ENCODE measurements at places on chromosomes 6 and 20.

DNA sequence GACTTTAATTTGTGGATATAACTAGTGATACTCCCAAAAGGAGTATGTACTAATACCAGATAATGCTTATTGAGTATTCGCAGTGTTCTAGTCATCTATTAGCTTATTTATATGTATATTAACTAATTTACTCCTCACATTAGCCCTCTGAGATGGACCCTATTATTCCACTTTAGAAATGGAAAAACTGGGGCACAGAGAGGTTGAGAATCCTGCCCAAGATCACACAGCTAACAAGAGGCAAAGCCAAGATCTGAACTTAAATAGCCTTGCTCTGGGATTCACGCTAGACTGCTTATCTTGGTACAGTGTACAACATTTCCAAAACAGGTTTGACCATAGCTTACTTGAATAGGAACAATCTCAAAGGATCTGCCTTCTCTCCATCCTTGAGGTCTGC, 8.5 kb upstream of the SPO11 start:
- DNase-seq, result no peak

- DNase-seq, result no peak
These were observed 19.6 kb upstream of the FNDC1 start for GRCh38 chr6:159149641-159150040.

DNA sequence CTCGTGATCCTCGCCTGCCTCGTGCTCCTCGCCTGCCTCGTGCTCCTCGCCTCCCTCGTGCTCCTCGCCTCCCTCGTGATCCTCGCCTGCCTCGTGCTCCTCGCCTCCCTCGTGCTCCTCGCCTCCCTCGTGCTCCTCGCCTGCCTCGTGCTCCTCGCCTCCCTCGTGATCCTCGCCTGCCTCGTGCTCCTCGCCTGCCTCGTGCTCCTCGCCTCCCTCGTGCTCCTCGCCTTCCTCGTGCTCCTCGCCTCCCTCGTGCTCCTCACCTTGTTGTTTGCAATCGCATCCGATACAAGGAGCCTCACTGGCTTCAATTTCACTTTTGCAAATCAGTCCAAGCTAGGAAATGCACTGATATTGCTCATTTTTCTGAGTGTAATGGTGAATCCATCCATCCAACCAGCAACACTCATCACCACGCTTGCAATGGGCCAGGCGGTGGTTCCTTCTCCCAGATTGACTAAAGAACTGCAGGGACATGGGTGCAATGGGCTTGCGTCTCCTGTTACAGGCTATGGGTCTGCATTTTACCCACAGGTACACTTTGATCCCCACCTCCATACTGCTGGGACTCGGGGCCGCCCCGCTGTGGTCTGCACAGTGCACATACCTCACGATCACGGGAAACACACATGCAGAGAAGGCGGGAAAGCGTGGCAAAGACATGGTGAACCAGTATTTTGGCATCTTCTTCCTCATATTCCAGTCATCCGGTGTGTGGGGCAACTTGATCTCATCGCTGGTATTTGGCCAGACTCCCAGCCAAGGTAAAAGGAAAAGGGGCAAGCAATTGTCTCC, 4.6 kb downstream of the UNC93A start:
- DNase-seq, result no peak

DNA sequence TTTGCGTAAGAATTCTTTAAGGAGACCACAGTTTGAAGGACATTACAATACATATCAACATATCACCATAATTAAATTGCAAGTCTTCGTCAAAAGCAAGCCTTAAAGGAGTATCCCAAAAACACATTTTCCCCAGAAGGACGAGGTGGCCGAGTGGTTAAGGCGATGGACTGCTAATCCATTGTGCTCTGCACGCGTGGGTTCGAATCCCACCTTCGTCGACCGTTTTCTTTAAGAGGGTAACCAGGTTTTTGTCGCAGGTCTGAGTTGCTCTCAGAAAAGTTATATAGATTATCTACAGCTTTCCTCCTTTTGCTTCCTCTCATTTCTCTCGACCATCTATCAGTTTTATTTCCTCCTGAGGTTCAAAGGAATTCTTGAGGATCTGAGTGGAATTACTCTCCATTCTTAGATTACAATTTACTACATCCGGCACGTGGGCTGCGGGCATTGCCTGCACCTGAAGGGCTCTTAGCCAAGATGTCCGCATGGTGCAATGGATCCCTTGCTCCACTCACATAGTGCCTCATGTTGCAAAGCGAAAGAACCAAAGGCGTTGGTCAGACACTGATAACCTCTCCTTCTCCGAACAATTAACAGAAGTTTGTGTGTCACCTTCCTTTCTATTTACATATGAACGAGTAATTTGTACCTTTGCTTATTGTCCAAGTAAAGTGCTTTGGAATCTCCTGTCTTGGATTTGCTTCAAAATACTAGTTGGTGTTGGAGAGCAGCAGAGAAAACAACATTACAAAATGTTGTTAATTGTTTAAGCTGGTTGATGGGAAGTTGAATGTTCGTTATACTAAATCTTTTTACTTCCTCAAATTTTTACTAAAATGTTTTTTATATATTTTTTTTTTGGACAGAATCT, 14.0 kb downstream of the POM121L2 start:
- no peak for DNase-seq

GRCh38 chr6:52507557-52508260, 69.2 kb downstream of the TRAM2 start:
- no peak for DNase-seq

DNA sequence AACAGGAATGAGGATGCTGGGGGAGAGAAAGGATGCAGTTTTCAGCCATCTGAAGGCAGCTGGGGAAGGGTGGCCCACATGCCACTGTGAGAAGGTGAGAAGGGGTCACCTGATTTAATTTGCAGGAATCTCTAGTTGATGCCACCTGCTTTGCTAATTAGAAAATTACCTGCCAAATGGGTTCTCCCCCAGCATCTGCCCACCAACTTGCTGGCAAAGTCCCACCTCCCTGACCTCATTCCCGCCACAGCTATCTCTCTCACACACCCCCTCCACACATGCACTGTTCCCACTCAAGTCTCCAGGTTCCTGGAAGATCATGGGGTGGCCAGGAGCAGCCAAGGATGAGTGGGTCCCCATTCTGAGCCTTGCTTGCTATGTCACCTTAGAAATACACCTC, 70.7 kb downstream of the LRFN2 start:
- DNase-seq, result no peak

GRCh38 chr6:75556240-75556639, 45.4 kb upstream of the SENP6 start:
- no peak for DNase-seq

- DNase-seq, result no peak
These were observed 57.2 kb downstream of the TBX18 start for GRCh38 chr6:84707171-84707570.

GRCh38 chr6:82877213-82878195, 188.1 kb downstream of the UBE3D start:
- DNase-seq, result no peak

GRCh38 chr6:167565884-167566599, 241.2 kb downstream of the TTLL2 start:
- DNase-seq, result no peak

GRCh38 chr6:46012834-46013233, 2.8 kb downstream of the CLIC5 start:
- DNase-seq, result no peak

DNA sequence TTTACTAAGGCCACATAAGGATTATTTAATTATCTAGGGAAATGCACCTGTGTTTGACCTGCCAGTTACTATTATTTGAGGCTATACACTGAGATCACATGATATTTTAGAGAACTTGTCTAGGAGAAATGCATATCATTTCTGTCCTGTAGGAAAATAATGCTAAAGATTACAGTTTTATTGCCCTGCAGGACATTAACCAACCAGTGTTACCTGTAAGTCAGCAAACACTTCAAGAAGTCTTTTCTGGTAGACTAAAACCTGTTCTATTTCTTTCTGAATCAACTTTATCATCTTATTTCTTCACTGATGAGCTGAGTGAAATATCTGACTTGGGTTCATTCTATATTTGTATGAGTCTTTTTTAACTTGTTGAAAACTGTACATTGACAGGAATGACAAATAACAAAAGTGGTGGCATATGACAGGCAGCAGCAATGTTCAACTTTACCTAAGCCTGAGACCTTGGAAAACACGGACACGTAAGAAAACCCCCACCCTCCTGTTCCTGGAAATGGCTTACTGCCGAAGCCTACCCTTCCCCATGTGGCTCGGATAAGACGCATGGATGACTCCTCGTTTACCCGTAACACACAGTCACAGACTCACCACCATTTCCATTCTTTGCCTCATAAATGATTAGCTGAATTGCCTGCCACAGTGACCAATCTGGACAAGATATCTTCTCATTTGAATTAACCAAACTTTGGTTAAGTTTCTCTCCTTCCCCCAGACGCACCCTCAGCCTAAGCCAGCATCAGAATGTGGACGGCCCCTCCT, 118.0 kb upstream of the CD93 start:
- no peak for DNase-seq

DNA sequence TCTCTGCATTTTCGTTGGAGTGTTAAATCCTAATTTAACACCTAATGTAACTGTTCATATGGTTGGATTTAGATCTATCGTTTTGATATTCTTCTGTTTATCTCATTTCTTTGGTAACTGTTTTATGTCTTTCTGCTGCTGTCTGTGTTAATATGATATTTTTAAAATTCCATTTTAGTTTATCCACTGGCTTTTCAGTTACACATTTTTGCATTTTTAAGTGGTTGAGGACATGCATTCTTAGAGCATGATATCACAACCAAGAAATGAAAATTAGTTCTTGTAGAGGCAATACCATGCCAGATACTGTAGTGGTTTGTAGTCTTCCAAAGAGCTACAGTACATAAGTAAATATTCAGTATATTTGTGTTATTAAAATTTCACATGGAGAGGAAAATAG, 58.6 kb downstream of the LIN28B start:
- no peak for DNase-seq

DNA sequence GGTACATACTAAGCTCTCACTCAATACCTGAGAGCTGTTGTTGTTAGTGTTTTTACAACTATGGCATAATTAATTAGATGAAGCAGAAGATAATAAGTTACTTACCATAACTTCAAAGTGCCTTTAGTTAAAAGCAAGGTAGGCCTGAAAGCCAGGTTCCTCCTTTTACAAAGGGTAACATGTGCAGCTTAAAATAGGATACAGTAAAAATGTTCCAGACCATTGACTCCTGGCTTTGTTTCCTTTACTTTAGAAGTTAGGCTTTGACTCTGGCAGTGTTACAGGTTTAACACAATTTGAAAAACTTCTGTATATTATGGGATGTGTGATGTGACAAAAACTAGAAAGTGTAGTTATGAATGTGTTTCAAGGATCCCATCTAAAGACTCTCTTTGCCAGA, 522.5 kb downstream of the EPM2A start:
- DNase-seq, result no peak

- DNase-seq, result peak; percentile 39
These were observed 21.3 kb downstream of the TNXB start for GRCh38 chr6:32087574-32088486.

- DNase-seq, result no peak
These were observed 118.2 kb upstream of the GJE1 start for GRCh38 chr6:142014515-142014914.

GRCh38 chr6:88165844-88166492, at the start of gene CNR1:
Gene CNR1 (minus strand): TSS chr6:88166347. CDS start chr6:88145274, 21,073 bp downstream.
- no peak for DNase-seq

- DNase-seq, result no peak
These were observed 869.1 kb downstream of the QKI start for GRCh38 chr6:164283574-164283973.

DNA sequence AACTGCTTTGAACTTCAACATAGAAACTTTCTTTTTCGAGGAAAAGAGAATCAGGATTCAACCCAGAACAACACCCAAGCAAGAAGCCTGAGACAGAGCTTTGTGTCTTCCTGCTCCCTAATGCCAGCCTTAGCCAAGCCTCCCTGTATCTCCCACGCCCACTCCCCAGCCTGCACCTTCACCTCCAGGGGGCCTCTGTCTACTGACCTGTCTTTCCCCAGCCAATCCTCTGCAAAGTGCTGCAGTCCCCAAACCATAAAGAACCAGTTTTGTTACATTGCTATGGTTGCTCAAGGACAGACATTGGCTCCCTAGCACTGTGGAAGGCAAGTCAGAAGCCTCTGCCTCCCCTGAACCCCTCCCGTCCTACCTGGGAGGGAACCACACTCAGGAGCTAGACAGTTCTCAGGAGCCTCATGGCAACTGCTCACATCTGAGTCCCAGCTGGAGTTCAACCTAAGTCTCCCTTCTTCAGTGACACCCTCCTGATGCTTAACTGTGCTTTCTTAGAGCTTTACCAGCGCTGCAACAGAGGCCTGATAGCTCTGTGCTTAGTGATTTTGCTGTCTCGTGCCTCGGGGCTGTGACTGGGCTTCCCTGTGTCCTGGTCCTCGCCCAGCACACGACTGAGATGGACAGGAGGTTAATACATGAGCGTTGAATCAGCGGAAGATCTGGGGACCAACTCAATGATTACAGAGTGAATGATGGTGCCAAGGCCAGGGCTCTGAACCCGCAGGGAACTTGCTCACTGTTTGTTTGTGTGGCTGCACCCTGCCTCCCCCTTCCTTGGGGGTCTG, 101.5 kb upstream of the DUSP22 start:
- DNase-seq, result no peak

- no peak for DNase-seq
These were observed 30.2 kb downstream of the ARHGAP18 start for GRCh38 chr6:129679758-129680157.

GRCh38 chr20:3071610-3072529, at the start of gene OXT:
Gene OXT (plus strand): TSS chr20:3071620. CDS start chr20:3071656, 36 bp downstream.
- peak; percentile 53 for DNase-seq

- DNase-seq, result no peak
These were observed 25.5 kb downstream of the ENTPD6 start for GRCh38 chr20:25220810-25221591.

GRCh38 chr6:130620338-130620781, 206.8 kb upstream of the SMLR1 start:
- DNase-seq, result no peak

DNA sequence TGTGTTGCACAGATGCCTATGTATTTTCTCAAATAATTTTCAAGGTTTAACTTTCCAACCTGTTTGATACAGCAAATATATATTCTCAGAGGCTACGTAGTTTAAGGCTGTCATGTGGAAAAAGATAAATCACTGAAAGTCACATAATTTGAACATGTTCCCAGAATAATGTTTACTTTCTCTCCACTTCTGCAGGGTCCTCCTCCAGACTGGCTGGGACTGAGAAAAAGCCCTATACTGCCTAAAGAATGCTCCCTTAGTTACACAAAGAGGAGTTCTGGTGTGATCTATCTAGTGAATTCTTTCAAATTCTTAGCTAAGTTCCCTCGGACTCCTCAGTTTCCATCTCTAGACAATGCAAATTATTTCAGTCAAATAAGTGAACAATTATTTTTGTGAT, 411.0 kb downstream of the C6orf118 start:
- DNase-seq, result no peak

- no peak for DNase-seq
These were observed 36.5 kb downstream of the KCTD20 start for GRCh38 chr6:36479256-36479655.

DNA sequence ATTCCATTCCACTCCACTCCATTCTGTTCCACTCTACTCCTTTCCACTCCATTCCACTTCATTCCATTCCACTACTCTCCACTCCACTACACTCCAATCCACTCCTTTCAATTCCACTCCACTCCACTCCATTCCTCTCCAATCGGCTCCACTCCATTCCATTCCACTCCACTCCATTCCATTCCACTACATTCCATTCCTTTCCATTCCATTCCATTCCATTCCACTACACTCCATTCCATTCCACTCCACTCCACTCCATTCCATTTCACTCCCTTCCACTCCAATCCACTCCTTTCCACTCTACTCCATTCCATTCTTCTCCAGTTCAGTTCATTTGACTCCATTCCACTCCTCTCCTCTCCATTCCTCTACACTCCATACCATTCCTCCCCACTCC, 26.2 kb upstream of the DEFB125 start:
- no peak for DNase-seq

- DNase-seq, result no peak
These were observed 41.9 kb upstream of the SDHAF4 start for GRCh38 chr6:70524721-70525286.
